ENCODE measurements at places on chromosomes 1 and 21.

DNA sequence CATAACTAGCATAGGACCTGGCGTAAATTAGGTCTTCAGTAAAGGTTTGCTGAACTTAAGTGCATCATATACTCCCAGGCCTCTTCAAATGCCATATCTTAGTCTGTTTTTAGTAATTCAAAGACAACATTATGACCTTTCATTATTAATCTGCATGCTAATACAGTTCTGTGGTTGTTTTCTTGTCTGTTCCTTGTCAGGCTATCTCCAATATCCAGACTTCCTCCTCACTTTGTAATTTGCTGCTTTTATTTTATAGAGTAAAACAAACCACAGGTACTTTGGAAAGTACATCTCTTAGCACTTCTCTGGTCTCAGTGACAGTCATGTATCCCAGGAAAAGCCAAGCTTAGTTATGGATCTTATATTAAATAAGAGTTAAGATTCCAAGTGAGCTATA is 65.1 kb upstream of the BMP8A start:
- no peak for DNase-seq

- DNase-seq, result no peak
Measured at GRCh38 chr1:59309795-59310548, 13.1 kb downstream of the FGGY start.

DNA sequence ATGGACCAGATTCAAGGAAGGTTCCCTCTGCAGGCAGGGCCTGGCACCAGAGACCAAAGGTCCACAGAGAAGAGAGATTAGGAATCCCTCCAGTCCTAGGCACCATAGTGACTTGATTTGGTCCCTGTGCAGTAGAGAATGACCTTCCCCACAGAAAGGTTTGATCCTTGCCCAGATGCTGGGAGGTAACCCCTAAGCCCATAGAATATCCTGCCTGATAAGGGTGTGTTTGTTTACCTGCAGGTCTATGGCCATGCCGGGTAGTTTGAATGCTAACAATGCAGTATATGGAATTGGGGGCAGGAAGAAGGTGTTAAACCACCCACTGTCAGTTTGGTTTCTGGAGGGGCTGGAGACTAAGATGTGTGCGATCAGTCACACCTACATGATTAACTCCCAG is 57.1 kb upstream of the NFASC start:
- no peak for DNase-seq

- peak; percentile 93 for DNase-seq
Measured at GRCh38 chr1:205229399-205229871, 1.7 kb downstream of the TMCC2 start.

GRCh38 chr1:52996653-52997052 is 65.4 kb upstream of the PODN start:
- DNase-seq, result no peak

DNA sequence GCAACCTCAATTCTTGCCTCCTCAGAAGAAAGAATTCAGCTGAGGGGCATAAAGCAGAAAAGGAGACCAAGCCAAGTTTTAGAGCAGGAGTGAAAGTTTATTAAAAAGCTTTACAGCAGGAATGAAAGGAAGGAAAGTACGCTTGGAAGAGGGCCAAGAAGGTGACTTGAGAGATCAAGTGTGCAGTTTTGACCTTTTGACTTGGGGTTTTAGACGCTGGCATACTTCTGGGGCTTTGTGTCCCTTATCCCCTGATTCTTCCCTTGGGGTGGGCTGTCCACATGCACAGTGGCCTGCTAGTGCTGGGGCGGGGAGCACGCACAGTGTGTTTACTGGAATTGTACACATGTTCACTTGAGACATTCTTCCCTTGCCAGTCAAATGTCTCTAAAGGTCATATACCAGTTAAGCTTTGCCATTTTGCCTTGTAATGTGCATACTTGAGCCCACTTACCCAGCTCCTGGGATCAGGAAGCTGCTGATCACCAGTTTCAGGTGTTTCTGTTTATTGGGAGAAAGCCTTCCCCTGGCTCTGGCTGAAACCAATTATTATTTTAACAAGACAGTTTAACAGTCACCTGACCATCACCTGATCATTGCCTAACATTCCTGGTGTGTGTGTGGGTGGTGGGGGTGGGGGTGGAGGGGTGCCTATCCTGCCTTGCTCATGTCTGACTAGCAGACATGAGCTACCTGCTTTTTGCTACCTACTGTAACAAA is 36.2 kb downstream of the UTP25 start:
- no peak for DNase-seq

DNA sequence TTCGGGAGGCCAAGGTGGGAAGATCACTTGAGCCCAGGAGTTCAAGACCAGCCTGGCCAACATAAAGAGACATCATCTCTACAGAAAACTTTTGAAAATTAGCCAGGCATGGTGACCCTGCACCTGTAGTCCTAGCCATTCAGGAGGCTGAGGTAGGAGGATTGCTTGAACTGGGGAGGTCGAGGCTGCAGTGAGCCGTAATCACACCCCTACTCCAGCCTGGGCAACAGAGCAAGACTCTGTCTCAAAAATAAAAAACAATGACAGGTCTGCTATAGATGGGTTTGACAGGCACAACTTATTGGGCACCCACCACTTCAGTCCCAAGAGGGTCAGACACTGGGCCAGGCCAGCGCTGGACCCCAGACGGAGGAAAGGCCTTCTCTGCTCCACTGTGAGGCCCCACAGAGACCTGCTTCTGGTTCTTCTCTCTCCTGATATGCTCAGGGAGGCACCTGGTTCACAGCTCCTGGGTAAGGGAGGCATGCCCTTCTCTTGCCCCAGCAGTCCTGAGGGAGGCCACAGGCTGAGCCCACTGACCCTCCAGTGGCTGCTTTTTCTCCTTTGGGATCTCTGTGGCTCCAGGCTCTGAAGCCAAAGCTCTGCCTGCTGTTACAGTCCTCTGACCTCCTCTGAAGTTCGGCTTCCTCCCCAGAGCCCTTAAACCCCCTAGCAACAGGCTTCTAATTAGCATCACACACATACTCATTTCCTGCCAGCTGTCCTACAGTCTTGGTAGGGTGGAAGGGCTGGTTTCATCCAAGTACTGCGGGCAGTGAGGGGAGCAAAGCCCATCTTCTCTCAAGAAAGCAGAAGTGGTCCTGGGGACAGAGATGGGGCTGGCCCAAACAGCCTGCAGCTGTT is 14.4 kb downstream of the S100A16 start:
- DNase-seq, result peak; percentile 78

DNA sequence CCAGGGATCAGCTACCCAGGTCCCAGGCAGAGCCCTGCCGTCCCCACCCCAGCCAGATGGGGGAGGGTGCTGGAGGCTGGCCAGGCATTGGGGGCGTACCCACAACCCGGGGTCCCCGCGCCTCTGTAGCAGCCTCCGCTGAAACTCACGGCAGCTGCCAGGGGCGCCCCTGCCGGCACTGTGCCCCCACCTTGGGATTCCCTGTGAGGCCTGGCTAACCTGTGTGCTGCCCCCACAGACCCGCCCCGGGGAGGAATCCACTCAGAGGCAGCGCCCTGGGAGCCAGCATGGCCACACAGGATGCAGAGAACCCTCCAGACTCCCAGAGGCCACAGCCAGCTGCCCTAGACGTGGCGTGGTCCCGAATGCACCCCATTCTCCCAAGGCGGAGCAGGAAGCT is 3.8 kb downstream of the DVL1 start:
- DNase-seq, result no peak

DNA sequence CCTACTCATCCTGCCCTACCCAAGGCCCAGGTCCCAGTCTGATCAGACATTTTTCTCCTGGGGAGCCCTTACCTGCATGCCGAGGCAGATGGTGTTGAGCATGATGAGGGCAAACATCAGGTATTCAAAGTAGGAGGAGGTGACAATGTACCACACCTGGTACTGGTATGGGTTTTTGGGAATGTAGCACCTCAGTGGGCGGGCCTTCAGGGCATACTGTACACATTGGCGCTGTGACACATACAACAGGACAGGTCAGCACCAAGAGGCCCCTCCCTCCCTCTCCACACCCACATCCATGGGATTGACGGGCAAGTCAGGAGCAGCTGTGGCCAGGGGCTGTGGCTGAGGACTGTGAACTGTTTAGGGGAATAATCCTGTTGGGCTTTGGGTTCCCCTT is 37.1 kb upstream of the KIF21B start:
- DNase-seq, result no peak

- peak; percentile 80 for DNase-seq
Measured at GRCh38 chr1:205318231-205318991, 3.1 kb downstream of the NUAK2 start.

- peak; percentile 51 for DNase-seq
Measured at GRCh38 chr1:226216056-226216455, 7.4 kb upstream of the MIXL1 start.

GRCh38 chr1:70517444-70517843 is 106.4 kb downstream of the CTH start:
- no peak for DNase-seq

- no peak for DNase-seq
Measured at GRCh38 chr1:44436401-44437106, 31.5 kb downstream of the RNF220 start.

GRCh38 chr1:36089393-36090121 is 865 bp downstream of the ADPRS start:
- DNase-seq, result peak; percentile 73

DNA sequence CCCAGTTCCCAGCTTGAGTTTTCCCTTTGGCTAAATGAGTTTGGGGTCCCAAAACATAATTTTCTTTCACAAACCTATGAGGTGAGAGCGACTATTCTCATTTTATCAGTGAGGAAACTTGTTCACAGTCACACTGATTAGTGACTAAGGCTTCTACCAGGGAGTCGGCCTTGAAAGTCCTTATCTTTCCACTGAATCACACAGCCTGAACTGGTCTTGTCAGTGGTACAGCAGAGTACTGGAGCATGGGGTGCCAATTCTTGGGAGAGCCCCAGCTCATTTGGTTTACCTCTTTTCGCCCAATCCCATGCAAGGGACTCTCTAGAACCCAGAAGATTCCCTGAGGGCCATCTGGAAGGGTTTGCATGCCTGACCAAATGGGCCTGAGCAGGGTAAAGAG is 16.9 kb downstream of the HSD3B2 start:
- DNase-seq, result no peak

DNA sequence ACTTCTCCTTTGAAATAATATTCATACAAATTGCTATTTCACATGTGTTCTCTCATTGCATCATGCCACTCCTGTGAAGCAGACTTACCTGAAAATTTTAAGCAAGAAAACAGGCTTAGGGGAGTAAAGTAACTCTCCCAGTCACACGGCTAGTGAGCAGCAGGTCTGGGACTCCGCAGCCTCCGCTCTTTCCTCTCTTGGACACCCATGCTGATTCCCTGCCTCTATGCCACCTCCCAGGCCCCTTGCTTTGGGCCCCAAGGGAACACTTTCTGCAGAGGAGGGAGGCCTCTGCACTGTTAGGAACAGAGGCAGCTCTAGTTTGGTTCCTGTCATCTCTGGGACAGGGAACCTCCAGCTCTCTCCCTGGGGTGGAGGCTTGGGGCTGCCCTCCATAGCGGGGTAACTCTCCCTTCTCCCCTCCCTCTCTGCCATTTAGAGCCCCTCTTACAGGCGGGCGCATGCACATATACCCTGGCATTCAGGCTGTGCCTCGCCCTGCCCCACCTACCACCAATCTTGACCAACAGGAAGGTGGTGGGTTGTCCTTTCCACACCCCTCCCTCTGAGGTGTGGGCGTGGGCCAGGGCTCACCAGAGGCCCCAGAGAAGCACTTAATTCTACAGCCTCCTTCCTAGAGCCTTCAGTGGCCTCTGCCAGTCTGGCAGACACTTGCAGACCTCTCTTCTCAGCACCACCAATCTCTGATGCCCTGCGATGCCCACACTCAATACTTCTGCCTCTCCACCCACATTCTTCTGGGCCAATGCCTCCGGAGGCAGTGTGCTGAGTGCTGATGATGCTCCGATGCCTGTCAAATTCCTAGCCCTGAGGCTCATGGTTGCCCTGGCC is at the start of gene RXFP4:
Gene RXFP4, plus strand, starts transcription at position 646 of the 852 bp plus-strand sequence. Its CDS starts 72 bp downstream, at position 718.
- DNase-seq, result peak; percentile 68

GRCh38 chr1:204073837-204074273 is 940 bp downstream of the SOX13 start:
- peak; percentile 61 for DNase-seq

- peak; percentile 51 for DNase-seq
Measured at GRCh38 chr1:91120936-91121335, 99.1 kb upstream of the ZNF644 start.

- DNase-seq, result no peak
Measured at GRCh38 chr1:185674201-185674600, 60.0 kb upstream of the HMCN1 start.

DNA sequence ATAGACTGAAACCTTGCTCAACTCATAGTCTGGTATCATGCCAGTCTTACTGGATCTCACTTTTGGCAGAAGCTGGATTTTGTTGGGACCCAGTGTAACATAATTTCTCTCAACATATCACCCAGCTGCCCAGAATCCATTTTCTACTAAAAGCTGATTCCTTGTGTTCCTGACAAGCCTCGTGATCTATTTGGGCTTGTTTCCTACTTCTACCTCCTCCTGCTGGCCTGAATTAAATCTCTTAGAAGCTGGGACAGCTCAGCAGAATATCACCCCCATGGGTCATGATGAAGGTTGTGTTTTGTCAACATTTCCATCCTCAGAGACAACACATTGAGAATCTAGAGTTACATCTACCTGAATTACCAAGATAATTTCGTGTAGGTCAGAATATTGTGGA is 7.7 kb downstream of the GOLT1A start:
- peak; percentile 31 for DNase-seq

DNA sequence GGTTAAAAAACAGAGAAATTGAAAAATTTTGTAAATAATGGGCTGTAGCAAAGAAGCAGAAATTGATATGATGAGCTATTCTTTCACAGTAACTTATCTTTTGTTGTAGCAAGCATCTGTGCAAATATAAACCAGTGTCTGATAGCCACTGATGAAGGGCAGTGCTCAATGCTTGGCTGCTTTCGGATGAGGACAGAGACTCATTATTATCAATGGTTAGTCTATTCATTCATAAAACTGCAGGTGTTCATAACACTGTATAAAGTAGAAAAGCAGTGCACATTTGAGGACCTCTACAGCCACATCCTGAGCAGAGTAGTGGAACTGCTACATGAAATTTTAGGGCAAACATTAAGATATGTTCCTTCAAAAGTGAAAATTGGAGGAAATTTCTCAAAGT is 107.2 kb downstream of the FAF1 start:
- DNase-seq, result no peak

DNA sequence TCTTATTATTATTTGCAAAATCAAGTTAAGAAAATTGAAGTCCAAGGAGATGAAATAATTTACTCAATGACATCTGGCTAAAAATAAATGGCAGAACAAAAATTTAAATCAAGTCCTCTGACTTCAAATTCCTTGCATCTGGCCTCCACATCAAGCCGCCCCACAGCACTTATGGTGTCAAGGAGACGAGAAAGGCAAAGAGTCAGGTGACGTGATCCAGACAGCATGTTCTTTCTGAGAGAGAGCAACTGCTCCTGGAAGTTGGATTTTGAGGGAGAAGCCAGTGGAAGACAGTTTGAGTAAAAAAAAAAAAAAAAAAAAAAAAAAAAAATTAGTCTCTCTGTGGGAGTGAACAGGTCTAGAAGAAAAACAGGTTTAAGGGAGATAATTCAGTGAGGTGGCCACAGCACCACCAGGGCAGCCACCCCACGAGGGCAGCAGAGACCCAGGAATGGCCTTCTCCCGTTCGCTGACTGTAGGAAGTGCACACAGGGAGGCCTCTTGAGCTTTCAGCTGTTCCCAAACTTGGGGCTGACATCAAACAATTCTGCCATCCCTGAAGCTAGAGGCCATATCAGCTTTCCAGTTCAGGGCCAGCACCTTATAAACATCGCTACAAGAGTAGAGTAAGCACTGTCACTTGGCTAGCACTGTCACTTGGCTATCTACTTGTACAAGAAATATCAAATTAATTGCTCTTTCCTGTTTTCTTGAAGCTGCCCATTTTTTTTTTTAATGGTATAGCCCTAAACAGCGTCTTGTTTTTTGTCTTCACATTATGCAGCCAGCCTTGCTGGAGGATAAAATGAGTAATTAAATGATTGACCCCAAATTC is 7.8 kb downstream of the C1orf162 start:
- peak; percentile 92 for DNase-seq

All from endodermal cell (in vitro differentiated cells).